ENCODE measurements at places on chromosomes 2 and 18. TPM values are rescaled to one million over a fixed set of nuclear protein-coding genes. Genes with fewer than 3 reads are reported as not detected.

Gene ABCG5
- total RNA-seq, result not detected

Gene DSG2
- total RNA-seq, result 69.7 TPM

Gene CRYGD
- not detected for total RNA-seq

Gene ACP1
- 183 TPM for total RNA-seq

Gene FBXO15
- 0.90 TPM for total RNA-seq

All from A549 treated with ZK216348 at 1 μM for 4 hours (cell line).